ENCODE measurements at places on chromosomes 16 and 17.

DNA sequence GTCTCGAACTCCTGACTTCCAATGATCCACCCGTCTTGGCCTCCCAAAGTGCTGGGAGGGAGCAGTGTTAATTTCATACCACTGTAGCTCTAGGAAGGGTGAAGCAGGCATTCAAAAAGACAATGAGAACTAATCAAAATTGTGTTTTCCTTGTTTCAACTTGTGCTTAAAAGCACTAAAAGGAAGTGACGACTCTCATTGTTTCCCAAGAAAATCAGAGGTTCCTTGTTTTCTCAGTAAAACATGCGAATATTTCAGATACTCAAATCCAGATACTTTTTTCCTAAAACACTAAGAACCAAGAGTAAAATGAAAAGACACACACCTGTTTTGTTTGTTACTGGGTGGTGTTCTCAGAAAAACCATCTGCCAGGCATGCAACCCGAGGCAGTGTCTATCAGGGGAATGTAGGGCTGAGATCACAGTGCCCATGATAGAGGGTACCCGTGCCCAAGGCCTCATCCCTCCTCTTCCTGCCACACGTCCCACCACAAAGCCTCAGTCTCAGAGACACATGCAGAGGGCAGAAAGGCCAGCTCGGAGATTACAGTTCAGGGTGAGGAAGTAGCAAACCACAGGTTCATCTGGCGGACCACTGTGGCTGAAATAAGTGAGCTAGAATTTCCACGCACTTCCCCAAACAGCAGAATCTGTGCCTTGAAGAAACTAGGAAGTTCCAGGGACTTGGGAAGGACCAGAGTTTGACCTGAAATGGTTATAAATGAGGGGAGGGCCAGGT lies 33.7 kb downstream of the GINS3 start:
- no peak for DNase-seq

- DNase-seq = peak; percentile 37
Observed at GRCh38 chr17:58156839-58157803, 8.9 kb downstream of the OR4D1 start.

- DNase-seq = no peak
Observed at GRCh38 chr16:66189951-66190350, 176.5 kb upstream of the CDH5 start.

- DNase-seq = no peak
Observed at GRCh38 chr17:19329839-19330238, 32.7 kb downstream of the B9D1 start.

DNA sequence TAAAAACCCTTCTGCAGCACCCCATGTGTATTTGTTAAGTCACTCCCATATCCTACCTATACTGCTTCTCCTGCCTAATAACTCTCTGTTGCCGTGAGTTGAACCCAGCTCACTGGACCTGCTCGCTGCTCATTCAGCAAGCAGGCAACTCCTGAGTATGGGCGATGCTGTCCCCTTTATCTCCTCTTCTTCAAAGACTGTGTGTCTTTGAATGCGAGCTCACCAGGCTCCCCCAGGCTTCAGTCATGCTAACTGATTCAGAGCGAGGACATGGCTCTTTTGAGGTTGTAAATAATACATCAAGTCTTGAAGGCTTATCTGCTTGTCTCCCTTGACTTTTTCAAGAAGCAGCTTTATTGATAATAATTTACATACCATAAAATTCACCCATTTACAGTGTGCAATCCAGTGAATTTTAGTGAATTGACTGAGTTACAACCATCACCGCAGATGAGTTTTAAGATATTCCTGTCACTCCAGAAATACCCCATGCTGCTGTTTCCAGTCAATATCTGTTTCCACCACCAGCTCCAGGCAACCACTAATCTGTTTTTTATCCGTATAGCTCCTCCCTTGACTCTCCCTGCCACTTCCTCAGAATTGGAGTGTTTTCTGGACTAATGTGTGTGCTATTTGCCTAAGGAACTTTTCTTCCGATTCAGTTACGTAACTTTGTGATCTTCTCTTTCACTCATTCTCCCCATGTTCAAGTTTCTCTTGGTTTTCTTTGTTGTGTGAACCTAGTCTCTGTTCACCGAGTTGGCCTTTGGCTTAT lies 132.2 kb downstream of the SPECC1 start:
- DNase-seq = no peak

DNA sequence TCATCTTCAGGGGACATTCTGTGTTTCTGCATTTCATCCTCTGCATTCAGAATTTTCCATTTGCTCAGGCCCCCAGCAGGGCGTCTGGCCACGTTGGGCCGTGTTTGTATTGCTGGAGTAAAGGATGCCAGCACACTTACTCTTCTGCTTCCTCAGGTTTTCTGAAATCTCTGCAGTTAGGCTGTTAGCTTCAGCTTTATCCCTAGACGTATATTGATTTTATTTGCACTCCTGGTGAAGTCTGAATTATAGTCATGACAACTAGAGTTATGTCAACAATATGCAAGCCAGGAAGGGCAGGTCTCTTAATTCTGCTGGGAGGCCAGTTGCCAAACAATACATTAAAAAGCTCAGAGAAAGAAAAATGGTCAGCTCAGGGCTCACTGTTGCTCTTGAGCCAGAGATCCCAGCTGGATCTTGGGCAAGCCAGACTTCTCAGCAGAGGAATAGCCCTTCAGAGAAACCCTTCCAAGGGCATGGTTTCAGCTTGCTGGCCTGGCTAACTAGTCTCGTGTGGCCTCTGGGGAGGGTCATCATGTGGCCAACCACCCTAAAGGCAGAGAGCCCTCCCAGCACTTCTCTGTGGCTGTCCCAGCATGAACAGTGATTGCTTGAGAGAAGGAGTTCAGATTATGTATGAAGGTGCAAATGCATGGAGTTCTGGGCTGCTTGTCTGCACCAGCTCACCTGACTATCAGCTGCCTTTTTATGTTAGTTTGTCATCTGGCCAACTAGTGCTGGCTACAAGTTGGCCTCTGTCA lies 110.2 kb upstream of the CACNG5 start:
- no peak for DNase-seq

DNA sequence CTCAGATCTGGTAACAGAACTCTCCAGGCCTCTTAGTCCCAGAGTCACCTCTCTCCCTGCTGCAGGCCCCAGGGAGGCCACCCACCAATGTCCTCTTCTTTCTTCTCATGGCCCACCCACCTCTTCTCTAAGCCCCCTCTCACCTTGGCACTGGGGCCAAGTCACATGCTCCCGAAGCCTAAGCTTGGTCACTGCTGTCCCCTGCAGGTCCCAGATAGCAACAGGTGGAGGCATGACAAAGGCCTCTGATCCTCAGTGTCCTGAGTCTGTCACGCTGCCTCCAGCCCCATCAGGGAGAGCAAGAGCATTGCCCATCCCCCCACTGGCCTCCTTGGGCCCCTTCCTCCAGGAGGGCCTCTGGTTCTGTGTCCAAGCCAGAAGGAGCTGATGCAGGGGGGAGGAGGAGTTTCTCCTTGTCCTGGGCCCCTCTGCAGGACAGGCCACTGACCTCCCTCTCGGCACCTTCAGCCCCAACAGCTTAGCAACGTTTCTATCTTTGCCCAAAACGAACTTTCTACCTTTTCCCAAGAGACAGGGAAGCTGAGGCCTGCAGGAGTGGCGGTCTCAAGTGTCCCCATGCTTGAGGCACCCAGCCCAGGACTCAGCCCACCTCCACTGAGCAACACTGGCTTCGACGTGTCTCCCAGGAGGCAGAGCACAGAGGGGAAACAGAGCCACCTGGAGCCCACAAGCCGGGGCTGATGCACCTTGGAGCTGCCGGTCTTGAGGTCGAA lies 8.6 kb downstream of the P2RX1 start:
- DNase-seq = no peak

Data from left lung (tissue), 14 donors.